Activated naive CD4-positive, alpha-beta T cell treated with Interleukin-2 at 50 U/mL for 16 hours (primary cell): ENCODE measurements at places on chromosomes 12 and 14.

DNA sequence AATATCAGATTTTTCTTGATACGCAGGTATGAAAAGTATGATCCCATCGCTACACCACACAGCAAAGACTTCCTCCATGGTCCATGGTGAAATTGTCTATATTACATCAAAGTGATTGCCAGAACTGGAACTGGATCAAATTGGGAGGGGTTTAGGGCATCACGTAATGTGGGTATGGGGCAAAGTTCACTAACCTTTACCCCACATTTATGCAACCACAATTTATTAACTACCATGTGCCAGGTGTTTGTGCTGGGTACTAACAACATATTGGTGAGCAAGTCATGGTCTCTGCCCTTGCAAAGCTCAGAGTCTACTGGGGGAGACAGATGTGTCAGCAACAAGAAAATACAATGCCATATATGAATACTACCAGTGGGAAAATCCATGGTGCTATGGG, 258.9 kb downstream of the SUDS3 start:
- no peak for DNase-seq

DNA sequence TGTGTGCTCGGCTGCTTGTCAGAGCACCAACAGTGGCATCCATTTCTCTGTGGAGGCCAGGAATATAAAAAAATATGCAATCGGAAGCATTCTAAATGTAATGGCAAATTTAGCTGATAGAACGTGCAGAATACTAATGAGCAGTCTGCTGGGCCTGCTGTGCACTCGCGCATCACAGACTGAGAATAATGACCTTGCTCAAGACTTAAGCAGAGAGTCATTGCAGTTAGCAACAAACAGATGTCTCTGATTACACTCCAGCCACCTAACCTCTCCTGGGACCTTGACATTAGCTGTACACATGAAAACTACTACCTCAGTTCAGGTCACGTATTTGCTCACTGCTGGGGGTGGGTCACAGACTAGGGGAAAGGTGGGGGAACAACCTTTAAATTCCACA, 269.2 kb upstream of the DAAM1 start:
- no peak for DNase-seq

GRCh38 chr14:64645220-64645892, 58.9 kb upstream of the PLEKHG3 start:
- DNase-seq = no peak

GRCh38 chr12:14403711-14404196, 38.3 kb downstream of the ATF7IP start:
- DNase-seq = no peak

- DNase-seq = no peak
Observed at GRCh38 chr12:26196421-26196716, 996 bp downstream of the SSPN start.

- DNase-seq = no peak
Observed at GRCh38 chr14:62117751-62118105, 355.5 kb downstream of the SNAPC1 start.

DNA sequence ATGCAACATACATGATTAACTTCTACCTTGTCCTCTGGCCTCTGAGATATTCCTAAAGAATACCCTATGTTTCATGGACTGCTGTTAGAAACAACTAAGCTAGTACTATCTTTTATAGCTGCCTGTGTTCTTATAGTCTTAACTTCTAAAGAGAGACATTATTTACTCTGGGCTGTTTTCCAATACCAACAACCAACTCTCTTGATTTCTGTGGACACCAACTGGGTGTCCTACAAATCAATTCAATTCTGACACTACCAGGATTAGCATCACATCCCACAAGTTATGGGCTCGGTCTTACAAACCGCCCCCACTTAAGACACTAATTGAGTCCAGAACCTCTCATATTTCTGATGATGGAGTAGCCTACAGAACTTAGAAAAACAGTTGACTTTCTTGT, 8.3 kb downstream of the XPOT start:
- DNase-seq = no peak

GRCh38 chr14:103231376-103232019, 102.5 kb upstream of the EIF5 start:
- no peak for DNase-seq

DNA sequence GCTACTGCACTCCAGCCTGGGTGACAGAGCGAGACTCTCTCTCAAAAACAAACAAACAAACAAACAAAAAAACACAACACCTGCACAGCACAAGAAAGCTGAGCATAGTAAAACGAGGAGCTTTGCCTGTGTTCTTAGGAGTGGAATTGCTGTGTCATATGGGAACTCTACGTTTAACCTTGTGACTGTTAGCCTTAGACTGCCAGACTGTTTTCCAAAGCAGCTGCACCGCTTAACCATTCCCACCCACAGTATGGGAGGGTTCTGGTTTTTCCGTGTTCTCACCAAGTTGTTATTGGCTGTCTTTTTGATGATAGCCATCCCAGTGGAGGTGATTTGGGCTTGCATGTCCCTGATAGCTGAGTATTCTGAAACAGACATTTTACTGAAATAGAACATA, 9.2 kb downstream of the WNT5B start:
- no peak for DNase-seq

- peak; percentile 58 for DNase-seq
Observed at GRCh38 chr14:23294734-23295561, 7.7 kb downstream of the PPP1R3E start.

- DNase-seq = no peak
Observed at GRCh38 chr12:93722835-93723567, 45.8 kb downstream of the CRADD start.

- DNase-seq = no peak
Observed at GRCh38 chr12:29673346-29673745, 110.4 kb downstream of the TMTC1 start.

GRCh38 chr14:100122481-100123223, 36.8 kb downstream of the DEGS2 start:
- DNase-seq = no peak

DNA sequence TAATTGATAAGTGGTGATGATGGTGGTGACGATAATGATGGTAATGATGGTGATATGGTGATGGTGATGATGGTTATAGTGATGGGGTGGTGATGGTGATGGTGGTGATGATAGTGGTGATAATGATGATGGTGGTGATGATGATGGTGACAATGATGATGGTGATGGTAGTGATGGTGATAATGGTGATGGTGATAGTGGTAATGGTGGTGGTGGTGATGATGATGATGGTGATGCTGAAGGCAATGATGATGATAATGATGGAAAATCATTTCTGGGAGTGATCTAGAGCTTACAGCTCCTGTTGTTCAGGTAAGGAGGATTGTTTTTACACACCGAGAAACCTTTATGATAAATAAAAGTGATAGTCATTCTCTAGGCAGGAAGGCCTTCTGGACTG, 33.9 kb downstream of the CCDC63 start:
- no peak for DNase-seq

GRCh38 chr12:128920468-128920867, 67.2 kb downstream of the GLT1D1 start:
- DNase-seq = no peak

GRCh38 chr12:109716092-109716479, 2.5 kb downstream of the FAM222A start:
- no peak for DNase-seq
